Activated naive CD4-positive, alpha-beta T cell treated with Interleukin-2 at 50 U/mL for 16 hours (primary cell): ENCODE measurements at places on chromosomes 13 and 19.

GRCh38 chr13:94664889-94665288, 47.5 kb downstream of the SOX21 start:
- no peak for DNase-seq

DNA sequence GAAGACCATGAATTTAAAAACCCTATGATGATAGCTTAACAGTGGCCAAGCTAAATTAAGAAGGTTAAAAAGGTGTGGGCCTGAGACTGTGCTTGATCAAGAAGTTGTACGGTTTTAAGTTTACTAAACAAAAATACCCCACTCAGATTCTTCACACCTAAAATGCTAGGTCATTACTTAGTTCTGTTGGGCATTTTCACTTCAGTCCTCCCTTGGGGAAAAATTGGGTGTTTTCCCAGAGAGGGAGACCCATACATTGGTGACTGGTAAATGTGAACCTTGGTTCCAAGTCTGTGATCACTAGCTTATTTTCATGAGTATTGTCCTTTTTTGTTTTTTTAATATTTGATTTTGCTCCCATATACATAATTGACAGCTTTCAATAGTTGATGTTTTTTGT, 44.4 kb downstream of the MTUS2 start:
- no peak for DNase-seq

- no peak for DNase-seq
Measured at GRCh38 chr19:7230826-7231225, 63.4 kb downstream of the INSR start.

- DNase-seq, result no peak
Measured at GRCh38 chr13:51932231-51932630, 70.5 kb downstream of the CCDC70 start.

DNA sequence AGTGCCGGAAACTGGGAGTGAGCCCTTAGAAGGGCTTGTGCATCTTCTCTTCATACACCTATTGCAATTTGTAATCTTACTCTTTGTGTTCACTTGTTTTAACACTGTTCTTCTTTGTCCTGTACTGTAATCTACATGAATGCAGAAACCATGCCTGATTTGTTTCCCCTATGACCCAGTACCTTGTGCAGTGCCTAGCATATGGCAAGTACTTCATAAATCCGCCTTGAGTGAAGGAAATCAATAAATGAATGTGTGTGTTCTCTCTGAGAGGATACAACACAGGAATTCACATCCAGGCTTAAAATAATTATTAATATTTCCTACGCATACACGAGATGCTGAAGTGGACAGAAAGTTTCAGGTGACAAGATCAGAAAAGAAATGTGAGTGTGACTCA, 172.6 kb downstream of the GPC6 start:
- no peak for DNase-seq

- no peak for DNase-seq
Measured at GRCh38 chr19:49534632-49535385, 7.0 kb downstream of the RCN3 start.

- DNase-seq, result no peak
Measured at GRCh38 chr13:60645676-60646075, 248.7 kb downstream of the TDRD3 start.

- DNase-seq, result no peak
Measured at GRCh38 chr19:14619404-14619803, 36.5 kb downstream of the CLEC17A start.

GRCh38 chr13:73109288-73109899, 50.6 kb downstream of the KLF5 start:
- no peak for DNase-seq

- peak; percentile 71 for DNase-seq
Measured at GRCh38 chr19:7852851-7853769, 21.1 kb downstream of the PRR36 start.

DNA sequence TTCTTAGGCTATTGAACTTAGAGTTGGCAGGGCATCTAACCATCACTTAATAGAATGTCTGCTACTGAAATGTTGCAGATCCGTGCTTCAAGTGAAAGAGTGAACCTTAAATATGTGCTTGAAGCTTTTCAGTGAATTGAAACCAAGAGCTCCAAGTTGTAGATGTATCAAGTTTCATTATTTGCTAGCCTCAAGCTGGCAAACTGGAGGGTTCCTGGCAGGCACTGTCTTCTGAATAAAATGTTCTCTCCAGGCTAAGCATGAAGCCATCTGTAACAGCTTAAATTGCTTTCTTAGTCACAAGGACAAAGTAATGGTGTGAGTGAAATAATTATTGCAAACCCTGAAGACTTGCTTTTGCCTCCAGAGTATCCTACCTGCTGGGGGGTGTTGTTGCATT, 415.0 kb upstream of the SPRY2 start:
- no peak for DNase-seq

- no peak for DNase-seq
Measured at GRCh38 chr19:1653300-1653628, 849 bp upstream of the TCF3 start.

DNA sequence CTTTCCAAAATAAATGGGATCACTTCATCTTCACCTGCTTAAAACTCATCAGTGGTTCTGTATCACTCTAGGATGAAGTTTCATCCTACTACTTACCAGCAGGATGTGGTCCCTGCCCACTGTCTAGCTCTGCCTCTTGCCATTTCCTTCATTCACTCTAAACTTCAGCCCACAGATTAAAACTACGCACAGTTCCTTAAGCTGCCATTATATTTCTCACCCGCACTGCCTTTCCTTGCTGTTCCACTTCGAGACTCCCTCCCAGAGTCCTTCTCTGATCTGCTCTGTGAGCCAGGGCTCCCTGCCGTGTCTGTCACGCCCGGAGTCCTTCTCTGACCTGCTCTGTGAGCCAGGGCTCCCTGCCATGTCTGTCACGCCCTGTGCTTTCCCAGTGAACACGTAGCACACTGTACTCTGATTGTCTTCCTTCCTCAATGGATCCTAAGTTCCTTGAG, 52.0 kb upstream of the NPAS1 start:
- DNase-seq, result peak; percentile 24

DNA sequence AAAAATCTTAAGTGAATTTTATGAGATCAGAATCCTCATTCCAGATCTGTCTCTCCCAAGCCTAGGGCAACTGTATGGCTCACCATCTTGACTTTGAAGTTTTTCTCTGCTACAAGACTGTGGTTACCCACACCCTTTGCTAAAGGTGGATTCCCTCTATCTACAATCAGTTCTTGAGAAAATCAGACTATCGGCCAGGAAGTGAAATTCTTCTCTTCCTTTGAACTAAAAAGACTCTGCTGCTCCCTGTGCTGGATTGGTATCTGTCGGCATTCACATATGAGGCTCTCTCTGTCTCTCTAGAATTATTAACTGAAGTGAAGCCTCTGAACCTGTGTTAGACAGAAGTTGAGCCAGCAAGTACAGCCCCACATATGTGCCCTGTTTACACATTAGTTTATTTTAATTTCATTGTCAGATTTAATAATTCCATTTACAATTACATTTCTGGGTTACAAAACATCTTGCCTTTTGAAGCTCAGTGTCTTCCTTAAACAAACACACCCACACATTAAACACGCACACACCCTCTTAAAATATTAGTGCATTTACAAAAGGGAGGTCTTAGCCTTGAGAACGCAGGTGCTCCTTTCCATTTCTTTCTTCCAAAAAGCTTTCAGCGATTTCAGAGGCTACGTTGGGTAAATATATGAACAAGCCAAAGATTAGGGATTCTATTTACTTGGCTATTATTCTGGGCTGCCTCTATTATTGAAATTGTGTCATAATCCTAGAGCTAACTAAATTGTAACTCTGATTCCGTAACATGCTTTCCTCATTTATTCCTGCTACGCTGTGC, 145.7 kb downstream of the MIPEP start:
- no peak for DNase-seq

- DNase-seq, result no peak
Measured at GRCh38 chr13:30116379-30116778, 191.0 kb downstream of the KATNAL1 start.

GRCh38 chr19:34838753-34839431, 65.9 kb upstream of the ZNF599 start:
- no peak for DNase-seq

DNA sequence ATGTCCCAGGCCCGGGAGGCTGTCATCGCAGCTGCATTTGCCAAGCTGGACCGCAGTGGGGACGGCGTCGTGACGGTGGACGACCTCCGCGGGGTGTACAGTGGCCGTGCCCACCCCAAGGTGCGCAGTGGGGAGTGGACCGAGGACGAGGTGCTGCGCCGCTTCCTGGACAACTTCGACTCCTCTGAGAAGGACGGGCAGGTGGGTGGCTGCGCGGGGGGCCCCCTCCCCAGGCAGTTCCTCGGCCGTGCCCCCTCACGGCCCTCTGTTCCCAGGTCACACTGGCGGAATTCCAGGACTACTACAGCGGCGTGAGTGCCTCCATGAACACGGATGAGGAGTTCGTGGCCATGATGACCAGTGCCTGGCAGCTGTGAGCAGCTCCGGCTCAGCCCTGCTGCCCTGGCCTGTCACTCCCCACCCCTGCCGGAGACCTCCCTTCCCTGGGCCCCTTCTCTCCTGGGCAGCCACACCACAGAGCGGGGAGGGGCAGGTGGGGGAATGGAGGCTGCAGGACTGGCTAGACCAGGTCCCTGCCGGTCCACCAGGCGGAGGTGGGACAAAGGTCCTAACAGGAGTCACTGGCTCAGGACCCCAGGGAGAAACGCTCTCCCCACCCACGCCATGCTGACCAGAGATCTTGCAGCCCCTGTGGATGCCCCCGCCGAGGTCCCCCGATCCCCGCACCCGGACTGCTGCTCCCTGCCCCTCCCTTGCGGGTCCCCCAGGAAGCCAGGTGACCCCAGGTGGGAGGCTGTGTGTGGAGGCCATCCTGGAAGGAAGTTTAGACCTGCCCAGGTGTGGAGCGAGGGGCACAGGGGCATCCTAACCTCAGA, 1.1 kb downstream of the CAPS start:
- DNase-seq, result no peak

GRCh38 chr19:50590191-50590590, 22.0 kb upstream of the LRRC4B start:
- no peak for DNase-seq

DNA sequence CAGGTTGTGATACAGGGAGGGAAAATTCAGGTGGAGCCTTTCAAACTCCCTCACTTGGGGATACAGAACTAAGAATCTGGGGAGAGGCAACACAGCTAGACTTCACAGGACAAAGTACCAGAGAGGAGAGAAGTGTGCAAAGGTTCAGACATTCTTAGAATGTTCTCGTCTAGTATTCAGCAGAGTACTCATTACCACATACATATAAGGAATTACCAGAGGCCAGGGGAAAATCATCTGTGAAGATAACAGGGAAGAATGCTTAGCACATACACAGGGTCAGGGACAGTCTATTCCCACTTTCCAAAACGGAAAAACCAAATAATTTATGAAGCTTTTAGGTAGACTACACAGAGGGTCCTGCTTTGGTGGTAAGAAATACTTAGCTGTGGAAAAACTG, 58.1 kb downstream of the TRPC4 start:
- DNase-seq, result no peak

- DNase-seq, result peak; percentile 46
Measured at GRCh38 chr19:10288662-10289166, 1.0 kb upstream of the ICAM5 start.

- no peak for DNase-seq
Measured at GRCh38 chr19:56347163-56347778, 32.6 kb upstream of the ZSCAN5A start.

DNA sequence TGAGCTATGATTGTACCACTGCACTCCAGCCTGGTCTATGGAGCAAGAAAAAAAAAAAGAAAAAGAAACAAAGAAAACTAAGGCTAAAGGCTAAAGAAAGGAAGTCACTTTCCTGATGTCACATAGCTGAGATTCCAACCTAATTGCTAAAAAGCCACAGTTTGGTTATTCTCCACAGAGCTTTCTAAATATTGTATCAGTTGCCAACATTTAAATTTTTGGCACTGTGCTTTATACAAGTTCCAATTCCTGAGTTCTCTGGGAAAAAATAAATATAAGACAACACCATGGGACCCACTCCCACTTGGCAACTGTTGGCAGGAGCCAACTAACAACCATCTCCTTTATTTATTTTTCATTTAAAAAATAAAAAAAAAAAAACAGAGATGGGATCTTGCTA, 11.2 kb upstream of the LYPD3 start:
- no peak for DNase-seq

- DNase-seq, result no peak
Measured at GRCh38 chr13:60661521-60661920, 264.5 kb downstream of the TDRD3 start.

GRCh38 chr13:25689539-25689938, 317.8 kb downstream of the ATP8A2 start:
- DNase-seq, result no peak

DNA sequence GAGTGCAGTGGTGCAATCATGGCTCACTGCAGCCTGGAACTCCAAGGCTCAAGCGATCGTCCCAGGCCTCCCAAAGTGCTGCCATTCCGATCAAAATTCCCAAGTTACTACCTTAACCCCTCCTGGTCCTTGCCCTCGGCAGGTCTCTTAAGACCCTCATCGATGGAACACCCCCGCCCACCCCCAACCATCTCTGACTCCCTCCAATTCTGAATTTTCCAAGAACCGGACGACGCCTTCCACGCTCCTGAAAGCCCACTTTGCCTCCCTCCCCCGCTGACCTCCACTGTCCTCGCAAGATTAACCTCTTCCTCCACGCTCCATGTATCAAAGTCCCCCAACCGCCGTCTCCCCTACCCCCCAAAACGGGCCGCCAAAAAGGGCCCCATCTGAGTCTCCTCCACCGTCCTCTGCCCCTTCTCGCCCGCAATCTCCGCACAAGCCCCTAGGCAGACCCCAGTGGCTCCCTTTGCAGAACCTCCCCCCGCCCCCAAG, 539 bp downstream of the DAPK3 start:
- DNase-seq, result no peak

DNA sequence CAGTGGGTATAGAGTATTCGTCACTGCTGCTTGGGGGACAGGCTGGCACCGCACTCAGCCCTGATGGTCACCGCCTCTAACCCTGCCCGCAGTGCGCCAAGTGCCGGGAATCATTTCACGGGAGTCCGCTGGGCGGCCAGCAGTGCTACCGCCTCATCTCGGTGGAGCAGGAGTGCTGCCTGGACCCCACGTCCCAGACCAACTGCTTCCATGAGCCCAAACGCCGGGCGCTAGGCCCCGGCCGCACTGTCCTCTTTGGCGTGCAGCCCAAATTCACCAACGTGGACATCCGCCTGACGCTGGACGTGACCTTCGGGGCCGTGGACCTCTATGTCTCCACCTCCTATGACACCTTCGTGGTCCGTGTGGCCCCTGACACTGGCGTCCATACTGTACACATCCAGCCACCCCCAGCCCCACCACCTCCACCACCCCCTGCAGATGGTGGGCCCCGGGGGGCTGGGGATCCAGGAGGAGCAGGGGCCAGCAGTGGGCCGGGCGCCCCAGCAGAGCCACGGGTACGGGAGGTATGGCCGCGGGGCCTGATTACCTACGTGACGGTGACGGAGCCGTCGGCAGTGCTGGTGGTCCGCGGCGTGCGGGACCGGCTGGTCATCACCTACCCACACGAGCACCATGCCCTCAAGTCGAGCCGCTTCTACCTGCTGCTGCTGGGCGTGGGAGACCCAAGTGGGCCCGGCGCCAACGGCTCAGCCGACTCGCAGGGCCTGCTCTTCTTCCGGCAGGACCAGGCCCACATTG, 14.5 kb downstream of the CNFN start:
- DNase-seq, result no peak
